ENCODE measurements at places on chromosomes 11 and 22. TPM values are rescaled to one million over a fixed set of nuclear protein-coding genes. Genes with fewer than 3 reads are reported as not detected.

Gene PITPNB
- polyA plus RNA-seq, result 79.5 TPM

Gene KCNJ11
- polyA plus RNA-seq, result 2.6 TPM

Gene TMPRSS4
- polyA plus RNA-seq, result 30.2 TPM

Gene AMPD3
- polyA plus RNA-seq, result 6.5 TPM

Gene A4GALT
- polyA plus RNA-seq, result 16.8 TPM

Gene CSF2RB
- polyA plus RNA-seq, result 1.9 TPM

Gene SAA2
- not detected for polyA plus RNA-seq

Measured in left kidney (tissue), 8 donors.